ELR (cell line): ENCODE measurements at places on chromosomes 16 and 17.
A peak's percentile ranks its signal among the peaks of the same experiment; 100 is the strongest.

GRCh38 chr17:41539979-41540701 lies 12.0 kb upstream of the KRT19 start:
- DNase-seq, result no peak

DNA sequence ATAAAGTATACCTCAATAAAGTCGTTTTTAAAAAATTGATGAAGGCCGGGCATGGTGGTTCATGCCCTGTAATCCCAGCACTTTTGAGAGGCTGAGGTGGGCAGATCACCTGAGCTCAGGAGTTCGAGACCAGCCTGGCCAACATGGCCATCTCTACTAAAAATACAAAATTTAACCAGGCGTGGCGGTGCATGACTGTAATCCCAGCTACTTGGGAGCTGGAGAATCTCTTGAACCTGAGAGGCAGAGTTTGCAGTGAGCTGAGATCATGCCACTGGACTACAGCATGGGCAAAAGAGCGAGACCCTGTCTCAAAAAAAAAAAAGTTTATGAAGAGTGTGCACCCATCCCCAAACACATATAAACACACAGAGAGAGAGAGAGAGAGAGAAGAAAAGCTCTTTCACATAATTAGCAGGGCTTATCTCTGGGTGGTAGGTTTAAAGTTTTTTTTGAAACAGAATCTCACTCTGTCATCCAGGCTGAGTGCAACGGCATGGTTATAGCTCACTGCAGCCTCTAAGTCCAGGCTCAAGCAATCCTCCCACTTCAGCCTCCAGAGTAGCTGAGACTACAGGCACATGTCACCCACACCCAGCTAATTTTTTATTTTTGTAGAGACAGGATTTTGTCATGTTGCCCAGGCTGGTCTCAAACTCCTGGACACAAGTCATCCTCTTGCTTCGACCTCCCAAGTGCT lies 3.0 kb downstream of the SREBF1 start:
- DNase-seq, result no peak

DNA sequence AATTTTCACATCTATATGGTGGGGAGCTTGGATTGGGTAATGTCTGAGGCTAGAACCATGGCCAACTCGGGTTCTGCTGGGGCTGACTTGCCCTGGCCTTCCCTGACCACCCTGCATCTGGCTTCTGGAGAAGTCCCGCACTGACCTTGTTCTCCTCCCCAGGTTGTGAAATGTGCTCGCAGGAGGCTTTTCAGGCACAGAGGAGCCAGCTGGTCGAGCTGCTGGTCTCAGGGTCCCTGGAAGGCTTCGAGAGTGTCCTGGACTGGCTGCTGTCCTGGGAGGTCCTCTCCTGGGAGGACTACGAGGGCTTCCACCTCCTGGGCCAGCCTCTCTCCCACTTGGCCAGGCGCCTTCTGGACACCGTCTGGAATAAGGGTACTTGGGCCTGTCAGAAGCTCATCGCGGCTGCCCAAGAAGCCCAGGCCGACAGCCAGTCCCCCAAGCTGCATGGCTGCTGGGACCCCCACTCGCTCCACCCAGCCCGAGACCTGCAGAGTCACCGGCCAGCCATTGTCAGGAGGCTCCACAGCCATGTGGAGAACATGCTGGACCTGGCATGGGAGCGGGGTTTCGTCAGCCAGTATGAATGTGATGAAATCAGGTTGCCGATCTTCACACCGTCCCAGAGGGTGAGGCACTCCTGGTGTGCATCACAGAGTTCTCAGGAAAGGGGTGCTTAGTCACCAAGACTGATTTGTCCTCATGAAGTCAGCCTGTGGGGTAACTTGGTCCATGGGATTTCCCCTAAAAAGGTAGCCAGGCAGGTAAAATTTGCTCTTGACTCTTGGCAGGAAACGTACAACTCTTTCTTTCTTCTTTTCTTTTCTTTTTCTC lies 6.1 kb downstream of the NOD2 start:
- DNase-seq, result peak; percentile 63

GRCh38 chr16:50711862-50712559 lies 18.6 kb downstream of the NOD2 start:
- no peak for DNase-seq

DNA sequence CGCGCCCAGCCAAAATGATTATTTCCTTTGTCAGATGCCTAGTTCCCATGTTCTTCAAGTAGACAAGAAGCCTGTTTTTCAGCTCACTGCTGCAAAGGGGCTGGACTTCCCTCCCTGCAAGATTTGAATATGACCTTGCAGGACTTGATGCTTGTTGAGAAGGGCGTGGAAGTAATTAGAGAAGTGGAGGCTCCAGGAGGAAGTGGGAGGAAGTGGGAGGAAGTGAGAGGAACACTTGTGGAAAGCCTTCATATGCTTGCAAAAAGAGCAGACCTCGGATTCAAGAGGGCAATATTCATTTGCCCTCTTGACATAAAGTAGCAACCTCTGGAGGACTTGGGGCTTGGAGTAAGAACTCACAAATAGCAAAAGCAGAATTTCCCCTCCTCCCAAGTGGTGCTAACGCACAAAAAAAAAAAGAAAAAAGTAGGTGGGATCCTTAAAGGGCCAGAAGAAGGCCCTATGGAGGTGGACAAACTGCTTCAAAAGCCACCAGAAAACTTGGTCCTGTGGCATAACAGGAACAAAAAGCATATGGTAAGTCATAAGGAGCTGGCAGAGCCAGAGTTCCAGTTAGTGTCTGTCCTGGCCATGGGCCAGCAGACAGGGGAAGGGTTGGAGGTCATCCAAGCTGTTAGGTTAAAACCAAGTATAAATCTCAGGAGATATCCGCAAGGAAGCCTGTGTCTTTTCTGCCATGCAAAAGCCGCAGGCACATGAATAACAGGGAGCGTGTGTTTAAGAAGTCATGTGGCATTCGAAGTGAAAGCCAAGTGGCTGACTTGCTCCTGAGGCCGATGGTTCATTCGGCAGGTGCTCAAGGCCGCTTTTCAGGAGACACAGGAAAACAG lies 20.6 kb upstream of the PRKAR1A start:
- no peak for DNase-seq

DNA sequence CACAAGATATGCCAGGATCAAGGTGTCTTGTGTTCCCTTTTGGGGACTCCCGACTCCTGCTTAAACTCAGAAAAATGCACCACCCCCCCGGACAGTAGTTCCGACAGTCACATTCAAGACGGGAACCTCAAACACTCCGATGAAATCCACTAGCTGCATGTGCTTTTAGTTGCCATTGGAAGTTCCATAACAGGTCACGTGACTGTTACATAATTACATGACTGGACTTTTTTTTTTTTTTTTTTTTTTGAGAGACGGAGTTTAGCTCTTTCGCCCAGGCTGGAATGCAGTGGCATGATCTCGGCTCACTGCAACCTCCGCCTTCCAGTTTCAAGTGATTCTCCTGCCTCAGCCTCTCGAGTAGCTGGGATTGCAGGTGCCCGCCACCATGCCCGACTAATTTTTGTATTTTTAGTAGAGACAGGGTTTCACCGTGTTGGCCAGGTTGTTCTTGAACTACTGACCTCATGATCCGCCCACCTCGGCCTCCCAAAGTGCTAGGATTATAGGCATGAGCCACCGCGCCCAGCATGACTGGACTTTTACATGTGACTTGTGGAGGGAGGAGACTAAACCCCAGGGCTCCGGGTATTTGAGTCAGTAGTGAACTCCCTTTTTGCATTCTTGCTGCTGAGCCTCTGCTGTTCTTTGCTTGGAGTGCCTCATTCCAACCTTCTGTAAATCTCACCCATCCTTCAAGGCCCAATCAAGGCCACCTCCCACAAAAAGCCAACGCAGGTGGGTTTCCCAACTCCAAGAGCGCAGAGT lies 1.6 kb downstream of the SIRT7 start:
- DNase-seq, result peak; percentile 91

- no peak for DNase-seq
Observed at GRCh38 chr16:49531931-49532840, 158.6 kb downstream of the C16orf78 start.

- DNase-seq, result no peak
Observed at GRCh38 chr16:88911136-88911945, 44.9 kb upstream of the PABPN1L start.

GRCh38 chr16:15879255-15879811 lies 9.1 kb downstream of the CEP20 start:
- peak; percentile 84 for DNase-seq

DNA sequence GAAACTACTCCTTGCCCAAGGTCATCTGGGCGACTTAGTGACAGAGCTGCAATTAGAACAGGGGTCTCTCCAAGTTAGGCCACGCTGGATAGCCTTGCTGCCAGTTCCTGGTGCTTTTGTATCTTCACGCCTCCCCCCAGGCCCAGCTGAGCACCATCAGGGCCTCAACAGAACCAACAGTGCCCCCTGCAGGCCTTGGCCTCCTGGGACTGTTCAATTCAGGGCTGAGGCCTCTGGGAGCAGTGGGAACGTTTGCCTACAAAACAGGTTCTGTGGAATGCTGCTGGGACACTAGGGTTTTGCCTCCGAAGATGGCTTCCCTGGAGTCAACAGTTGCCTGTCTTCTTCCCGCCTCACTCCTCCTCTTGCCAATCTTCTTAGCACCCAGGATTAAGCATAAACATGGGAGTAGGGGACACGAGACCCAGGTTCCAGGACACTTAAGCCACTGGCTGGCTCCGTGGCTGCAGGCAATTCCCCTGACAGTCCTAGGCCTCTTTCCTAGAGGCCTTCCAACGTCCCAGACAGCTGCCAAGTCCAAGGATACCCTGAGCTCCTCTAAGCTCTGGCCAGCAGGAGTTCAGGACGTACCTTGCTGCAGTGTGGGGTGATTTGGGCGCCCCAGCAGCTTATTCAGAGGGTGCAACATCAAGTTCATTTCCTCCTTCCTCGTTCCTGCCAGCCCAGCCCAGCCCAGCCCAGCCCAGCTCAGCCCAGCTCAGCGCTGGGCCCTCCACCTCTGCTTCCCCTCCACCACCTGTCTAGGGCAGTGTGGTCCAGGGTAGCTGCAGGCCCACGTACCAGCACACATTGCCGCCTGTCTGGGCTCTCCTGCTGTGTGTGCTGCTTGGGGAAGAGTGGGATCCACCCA lies 246.6 kb upstream of the RPL38 start:
- DNase-seq, result peak; percentile 2

GRCh38 chr16:68596266-68596665 lies 48.8 kb upstream of the CDH3 start:
- DNase-seq, result no peak

DNA sequence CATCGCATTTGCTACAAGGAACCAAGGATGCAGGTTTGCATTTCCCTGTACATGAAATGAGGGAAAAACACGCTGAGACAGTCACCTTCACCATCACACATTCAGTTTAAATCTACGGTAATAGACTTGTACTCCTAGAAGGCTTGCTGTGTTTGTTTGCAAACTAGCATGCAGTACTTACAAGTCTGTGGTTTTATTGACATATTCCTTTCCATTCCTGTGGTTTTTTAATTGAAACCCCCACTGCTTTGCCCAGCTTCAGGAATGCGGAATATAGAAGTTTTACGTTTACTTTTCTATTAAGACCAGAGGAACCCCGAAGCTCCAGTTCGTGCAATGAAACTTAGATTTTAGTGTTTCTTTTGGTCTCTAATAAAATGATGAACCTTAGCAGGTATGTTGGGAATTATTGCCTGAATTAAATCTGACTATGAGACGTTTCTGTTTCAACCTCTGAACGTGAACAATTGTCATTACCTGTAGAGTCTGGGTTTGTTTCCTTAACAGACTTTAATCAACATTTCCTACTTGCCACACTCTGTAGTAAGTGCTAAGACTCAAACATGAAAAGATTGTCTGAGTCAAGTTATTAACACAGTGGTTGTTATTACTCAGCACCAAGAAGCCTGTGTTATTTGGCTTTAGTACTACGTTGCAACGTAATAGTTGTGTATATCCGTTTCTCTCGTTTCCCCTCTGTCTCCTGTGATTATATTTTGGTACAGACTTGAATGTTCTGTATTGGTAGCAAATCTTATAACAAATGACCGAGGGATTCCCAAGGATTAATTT lies 793.3 kb upstream of the GOT2 start:
- peak; percentile 80 for DNase-seq

GRCh38 chr16:12086822-12087221 lies 110.3 kb downstream of the SNX29 start:
- no peak for DNase-seq

GRCh38 chr17:78976907-78977680 lies 2.6 kb downstream of the LGALS3BP start:
- DNase-seq, result no peak

DNA sequence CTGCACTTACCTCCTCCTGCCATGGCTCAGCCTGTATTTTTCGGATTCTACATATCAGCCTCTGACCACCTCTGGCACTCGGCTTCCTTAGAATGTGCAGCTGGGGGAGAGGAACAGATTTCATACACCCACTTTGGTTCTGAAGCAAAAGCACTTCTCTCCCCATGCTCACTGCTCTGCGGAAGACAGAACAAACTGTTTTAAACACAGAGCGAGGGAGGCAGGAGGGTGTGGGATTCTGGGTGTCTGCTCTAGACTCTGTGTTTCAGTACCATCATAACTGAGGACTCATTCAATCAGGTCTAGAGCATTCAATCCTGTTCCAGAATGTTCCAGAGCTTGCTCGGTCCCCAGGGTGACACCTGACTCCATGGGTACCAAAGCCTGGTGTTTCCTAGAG lies 239.1 kb downstream of the GRIN2A start:
- DNase-seq, result no peak

- peak; percentile 12 for DNase-seq
Observed at GRCh38 chr16:17396762-17397498, 73.8 kb downstream of the XYLT1 start.

DNA sequence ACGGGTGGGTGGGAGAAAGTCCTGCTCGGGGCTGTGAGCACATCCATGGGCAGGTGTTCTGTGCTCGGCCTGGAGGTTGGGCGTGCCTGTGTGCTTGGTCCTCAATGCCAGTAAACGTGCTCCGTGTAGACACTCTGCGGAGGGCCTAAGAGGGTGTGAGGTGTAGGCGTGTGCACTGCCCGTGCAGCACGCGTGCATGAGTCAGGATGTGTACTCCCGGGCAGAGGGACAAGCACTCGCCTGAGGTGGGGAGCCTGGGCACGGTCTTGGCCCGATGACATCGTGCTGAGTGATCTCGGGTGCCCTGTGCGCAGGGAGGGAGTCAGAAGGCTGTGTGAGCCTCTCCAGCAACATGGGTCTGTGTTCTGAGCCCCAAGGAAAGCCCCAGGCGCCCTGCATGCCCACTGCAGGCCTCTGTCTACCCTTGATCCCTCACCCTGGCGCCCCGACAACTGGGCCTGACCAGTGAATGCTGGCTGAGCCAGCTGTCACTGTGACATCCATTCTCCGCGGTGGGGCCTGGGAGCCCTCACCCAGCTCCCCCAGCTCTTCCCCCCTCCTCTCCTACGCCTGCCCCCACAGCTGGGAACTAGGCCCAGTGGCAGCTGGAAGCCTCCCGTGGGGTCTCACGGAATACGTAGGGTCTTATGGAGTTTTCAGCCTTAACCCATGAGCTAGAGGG lies 23.5 kb upstream of the NXPH3 start:
- peak; percentile 75 for DNase-seq
